Right renal pelvis (tissue), 4 donors: ENCODE measurements at places on chromosomes 11 and 22. TPM values are rescaled to one million over a fixed set of nuclear protein-coding genes. Genes with fewer than 3 reads are reported as not detected.

OR2AG1 gene
- not detected for polyA plus RNA-seq

C22orf42 gene
- polyA plus RNA-seq, result not detected

GDPD4 gene
- 0.21 TPM for polyA plus RNA-seq

KRTAP5-4 gene
- not detected for polyA plus RNA-seq

HIKESHI gene
- 56.1 TPM for polyA plus RNA-seq

ASCL2 gene
- 4.5 TPM for polyA plus RNA-seq

OR51Q1 gene
- not detected for polyA plus RNA-seq
